Thoracic aorta endothelial cell (primary cell): ENCODE measurements at places on chromosomes 4 and X. TPM values are rescaled to one million over a fixed set of nuclear protein-coding genes. Genes with fewer than 3 reads are reported as not detected.

The ETNPPL gene
- total RNA-seq = 0.22 and 0.27 TPM in 2 replicates

The GABRB1 gene
- total RNA-seq = not detected in 2 replicates

The ANXA3 gene
- total RNA-seq = 123 and 132 TPM in 2 replicates

The TMPRSS11F gene
- not detected in 2 replicates for total RNA-seq

The RAB39B gene
- 0.07 TPM in 1 of 2 replicates, not detected in the other for total RNA-seq

The SNX25 gene
- 39.0 and 41.9 TPM in 2 replicates for total RNA-seq

The STPG2 gene
- total RNA-seq = 0.13 TPM in 1 of 2 replicates, not detected in the other

The ARHGEF9 gene
- 10.9 and 11.8 TPM in 2 replicates for total RNA-seq

The TMPRSS11D gene
- total RNA-seq = not detected in 2 replicates

The DDX53 gene
- not detected in 2 replicates for total RNA-seq

The IL9R gene
- total RNA-seq = 0.07 TPM in 1 of 2 replicates, not detected in the other

The AMTN gene
- not detected in 2 replicates for total RNA-seq

The UFSP2 gene
- 40.8 and 40.9 TPM in 2 replicates for total RNA-seq

The C1GALT1C1 gene
- 81.2 and 86.6 TPM in 2 replicates for total RNA-seq

The IL21 gene
- total RNA-seq = not detected in 2 replicates

The F9 gene
- total RNA-seq = not detected in 2 replicates

The MAGEA12 gene
- not detected in 2 replicates for total RNA-seq

The PNPLA4 gene
- total RNA-seq = 7.8 and 11.1 TPM in 2 replicates

The GABRE gene
- 9.6 and 11.8 TPM in 2 replicates for total RNA-seq

The SLC25A14 gene
- total RNA-seq = 11.3 and 16.4 TPM in 2 replicates

The RGN gene
- 1.1 and 1.9 TPM in 2 replicates for total RNA-seq

The ANXA5 gene
- 689 and 725 TPM in 2 replicates for total RNA-seq

The TRO gene
- total RNA-seq = 2.0 and 2.5 TPM in 2 replicates

The MGAT4D gene
- not detected in 2 replicates for total RNA-seq

The LUZP4 gene
- total RNA-seq = not detected in 2 replicates

The ITM2A gene
- total RNA-seq = 40.1 and 57.7 TPM in 2 replicates

The AADAT gene
- total RNA-seq = 0.93 and 1.2 TPM in 2 replicates

The ESX1 gene
- not detected in 2 replicates for total RNA-seq

The UGT2B10 gene
- total RNA-seq = not detected in 2 replicates

The RIPPLY1 gene
- not detected in 2 replicates for total RNA-seq

The NALF2 gene
- not detected in 2 replicates for total RNA-seq

The GAGE10 gene
- not detected in 2 replicates for total RNA-seq

The ABRAXAS1 gene
- total RNA-seq = 25.3 and 25.6 TPM in 2 replicates

The BEX1 gene
- 0.27 and 0.57 TPM in 2 replicates for total RNA-seq

The XK gene
- under 0.01 and 0.07 TPM in 2 replicates for total RNA-seq

The NDNF gene
- total RNA-seq = not detected in 2 replicates

The TIMM8A gene
- total RNA-seq = 10.4 and 12.7 TPM in 2 replicates

The ETDC gene
- total RNA-seq = not detected in 2 replicates

The CT83 gene
- total RNA-seq = not detected in 2 replicates

The SOX3 gene
- not detected in 2 replicates for total RNA-seq

The ANKRD17 gene
- total RNA-seq = 97.6 and 105 TPM in 2 replicates

The TGIF2LX gene
- not detected in 2 replicates for total RNA-seq

The WDR1 gene
- total RNA-seq = 447 and 469 TPM in 2 replicates

The RS1 gene
- not detected in 2 replicates for total RNA-seq

The H2BW2 gene
- total RNA-seq = not detected in 2 replicates

The MND1 gene
- 5.2 and 6.9 TPM in 2 replicates for total RNA-seq

The ARHGEF38 gene
- total RNA-seq = not detected in 2 replicates
